ENCODE measurements at places on chromosomes 5 and 9.

DNA sequence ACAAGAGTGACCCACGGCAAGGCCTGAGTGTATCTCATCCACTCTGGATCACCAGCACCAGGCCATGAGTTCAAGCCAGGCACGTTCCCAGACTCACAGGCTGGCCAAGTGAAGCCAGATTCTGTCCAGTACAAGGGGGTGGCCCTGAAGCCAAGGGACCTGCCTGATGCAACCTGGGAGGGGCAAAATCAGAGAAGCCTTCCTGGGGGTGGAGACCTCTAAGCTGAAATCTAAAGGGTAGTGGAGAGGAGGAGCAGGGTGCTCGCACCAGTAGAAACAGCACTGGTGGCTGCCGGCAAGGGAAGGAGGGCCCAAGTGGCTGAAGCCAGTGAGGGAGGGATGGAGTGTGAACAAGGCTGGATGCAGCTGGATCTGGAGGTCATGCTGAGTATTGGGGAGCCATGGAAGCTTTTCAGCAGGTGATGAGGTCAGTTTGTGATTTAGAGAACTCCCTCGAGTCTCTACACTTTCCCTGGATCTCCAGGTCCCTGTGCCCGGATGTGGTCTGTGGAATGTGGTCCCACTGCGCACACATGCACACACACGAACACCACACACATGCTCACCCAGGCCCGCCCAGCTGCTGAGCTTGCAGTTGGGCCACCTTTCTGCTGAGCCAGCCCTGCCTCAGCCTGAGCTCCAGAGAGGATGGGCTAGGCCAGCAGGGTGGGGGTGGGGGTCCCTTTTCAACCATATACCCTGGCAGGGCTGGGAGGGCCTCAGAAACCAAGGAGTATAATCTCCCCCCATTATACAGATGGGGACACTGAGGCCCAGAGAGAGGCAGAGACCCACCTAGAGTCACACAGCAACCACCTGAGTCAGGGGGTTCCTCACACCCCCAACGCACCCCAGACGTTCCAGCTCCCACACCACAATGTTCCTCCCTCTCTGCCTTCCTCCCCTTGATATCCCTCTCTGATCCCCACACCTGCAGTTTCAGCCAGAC, 1.6 kb downstream of the PIP5KL1 start:
- no peak for DNase-seq

- DNase-seq, result peak; percentile 88
Measured at GRCh38 chr5:170861917-170862766, at the start of gene RANBP17. RANBP17 (plus strand) TSS chr5:170862018.

- DNase-seq, result no peak
Measured at GRCh38 chr5:111488353-111488752, 24.0 kb downstream of the STARD4 start.

- no peak for DNase-seq
Measured at GRCh38 chr5:40361378-40361777, 318.3 kb upstream of the PTGER4 start.

DNA sequence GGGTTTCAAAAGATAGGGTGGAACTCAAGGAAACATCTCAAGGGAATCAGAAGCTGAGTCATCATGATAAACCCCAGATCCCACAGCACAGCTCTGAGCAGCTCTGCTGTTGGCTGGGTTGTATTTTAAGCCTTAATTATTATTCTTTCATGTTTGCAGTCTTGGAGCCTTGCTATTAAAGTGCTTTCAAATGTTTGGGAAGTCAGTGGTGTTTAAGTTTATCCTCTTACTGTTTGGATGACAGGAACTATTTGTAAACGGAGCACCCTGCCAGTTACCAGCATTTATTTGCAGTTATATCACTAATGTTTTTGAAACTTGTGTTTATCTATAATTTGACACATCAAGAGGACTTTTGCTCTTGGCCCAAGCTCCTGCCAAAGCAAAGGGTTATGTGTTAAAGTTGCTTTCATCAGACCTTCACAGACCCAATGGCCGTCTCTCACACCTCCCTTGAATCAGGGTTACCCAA, 141.1 kb upstream of the SPDL1 start:
- DNase-seq, result peak; percentile 48

GRCh38 chr5:50853151-50853550, 186.7 kb downstream of the PARP8 start:
- DNase-seq, result no peak

DNA sequence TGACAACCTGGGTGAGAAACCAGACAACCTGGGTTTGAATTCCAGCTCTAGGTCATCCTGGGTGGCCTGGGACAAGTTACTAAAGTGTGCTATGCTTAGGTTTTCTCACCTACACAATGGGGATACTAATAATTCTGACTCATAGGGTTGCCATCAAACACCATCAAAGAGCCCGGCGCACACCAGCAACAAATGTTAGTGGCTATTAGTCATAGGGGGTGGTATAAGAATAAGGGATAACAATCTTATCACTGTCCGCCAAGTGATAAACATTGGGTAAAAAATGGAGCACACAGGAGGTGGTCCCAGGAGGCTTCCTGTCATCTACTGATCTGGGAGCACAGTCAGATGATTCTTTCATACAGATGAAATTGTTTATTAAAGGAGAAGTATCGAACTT, 61.4 kb upstream of the AFAP1L1 start:
- no peak for DNase-seq

GRCh38 chr5:76483433-76483832, 80.3 kb downstream of the IQGAP2 start:
- DNase-seq, result no peak

DNA sequence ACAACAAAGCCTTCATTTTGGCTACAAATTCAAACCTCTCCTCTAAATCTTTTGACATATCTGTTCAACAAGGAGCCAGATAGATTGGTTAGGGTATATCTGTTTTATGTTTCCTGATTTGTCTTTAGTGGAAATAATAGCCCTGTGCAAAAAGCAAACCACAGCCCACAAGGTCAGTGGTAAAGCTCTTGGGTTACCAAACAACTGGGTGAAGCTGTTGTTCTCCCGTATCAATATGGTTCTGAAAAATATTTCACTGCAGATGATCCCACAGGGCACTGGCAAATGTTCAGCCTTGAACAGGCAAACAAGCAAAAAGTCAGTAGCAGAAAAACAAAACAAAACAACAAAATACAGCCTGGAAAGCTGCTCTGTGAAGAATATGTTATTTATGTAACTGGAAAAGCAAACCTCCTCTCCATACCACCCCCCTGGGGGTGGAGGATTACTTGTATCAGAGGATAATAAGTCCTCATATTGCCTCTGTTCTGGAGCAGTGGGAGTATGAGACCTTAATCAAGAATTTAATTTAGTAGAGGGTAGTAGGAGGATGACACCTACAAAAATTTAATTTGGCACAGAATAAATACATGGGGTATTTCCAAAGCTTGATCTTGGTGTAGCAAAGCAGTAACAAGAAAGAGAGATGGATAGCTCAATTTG, 20.8 kb upstream of the PTBP3 start:
- DNase-seq, result no peak

Measured in eye (tissue), 1 donor.